Myometrial cell (primary cell): ENCODE measurements at places on chromosomes 7 and 10. TPM values are rescaled to one million over a fixed set of nuclear protein-coding genes. Genes with fewer than 3 reads are reported as not detected.

Gene WNT16
- under 0.01 TPM in 1 of 2 replicates, not detected in the other for total RNA-seq

Gene TRA2A
- total RNA-seq, result 15.9 and 20.2 TPM in 2 replicates

Gene AZGP1
- not detected in 2 replicates for total RNA-seq

Gene MYH16
- not detected in 2 replicates for total RNA-seq
